Renal cortex interstitium (tissue), 15 donors: ENCODE measurements at places on chromosomes 2 and 18. TPM values are rescaled to one million over a fixed set of nuclear protein-coding genes. Genes with fewer than 3 reads are reported as not detected.

DNA sequence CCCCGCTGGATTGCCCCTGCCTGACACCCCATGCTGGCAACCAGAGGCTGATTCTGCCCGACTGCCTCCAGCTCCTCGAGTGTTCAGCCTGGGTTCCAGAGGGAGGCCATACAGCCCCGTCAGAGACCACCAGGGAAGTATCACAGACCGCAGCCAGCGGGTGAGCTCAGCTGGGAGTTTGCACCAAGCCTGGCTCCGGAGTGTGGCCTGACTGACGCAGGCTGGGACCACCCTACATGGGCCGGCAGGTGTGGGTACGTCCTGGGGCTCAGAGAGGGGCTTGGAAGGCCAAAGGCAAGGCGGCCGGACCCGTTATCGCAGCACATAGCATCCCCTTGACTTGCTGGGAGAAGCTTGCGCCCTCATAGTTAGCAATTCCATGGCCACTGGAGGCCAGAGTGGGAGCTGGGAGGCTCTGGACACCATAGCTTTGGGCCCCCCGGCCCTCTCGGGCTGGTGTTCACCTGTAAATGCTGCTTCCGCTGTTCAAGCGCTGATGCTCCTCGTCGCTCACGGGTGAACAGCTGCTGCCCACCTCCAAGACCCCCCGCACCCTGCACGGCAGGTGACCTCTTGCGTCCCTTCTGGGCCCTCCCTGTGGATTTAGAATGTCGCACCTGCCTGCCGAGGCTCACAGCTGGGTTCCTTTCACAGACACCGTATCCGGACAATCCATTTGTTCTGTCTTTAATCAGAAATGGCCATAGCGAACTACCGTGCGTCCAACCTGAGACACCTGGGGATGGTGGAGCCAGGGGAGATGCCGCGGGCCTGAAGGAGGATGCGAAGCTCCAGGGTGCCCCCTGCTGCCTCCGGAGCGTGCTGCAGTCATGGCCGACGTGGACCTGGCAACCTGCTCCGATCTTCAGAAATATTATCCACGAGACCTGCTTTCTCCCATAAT is 31.2 kb upstream of the SLC66A3 start:
- DNase-seq: no peak

- DNase-seq: no peak
Measured at GRCh38 chr18:50080932-50081560, 113.9 kb downstream of the MYO5B start.

DNA sequence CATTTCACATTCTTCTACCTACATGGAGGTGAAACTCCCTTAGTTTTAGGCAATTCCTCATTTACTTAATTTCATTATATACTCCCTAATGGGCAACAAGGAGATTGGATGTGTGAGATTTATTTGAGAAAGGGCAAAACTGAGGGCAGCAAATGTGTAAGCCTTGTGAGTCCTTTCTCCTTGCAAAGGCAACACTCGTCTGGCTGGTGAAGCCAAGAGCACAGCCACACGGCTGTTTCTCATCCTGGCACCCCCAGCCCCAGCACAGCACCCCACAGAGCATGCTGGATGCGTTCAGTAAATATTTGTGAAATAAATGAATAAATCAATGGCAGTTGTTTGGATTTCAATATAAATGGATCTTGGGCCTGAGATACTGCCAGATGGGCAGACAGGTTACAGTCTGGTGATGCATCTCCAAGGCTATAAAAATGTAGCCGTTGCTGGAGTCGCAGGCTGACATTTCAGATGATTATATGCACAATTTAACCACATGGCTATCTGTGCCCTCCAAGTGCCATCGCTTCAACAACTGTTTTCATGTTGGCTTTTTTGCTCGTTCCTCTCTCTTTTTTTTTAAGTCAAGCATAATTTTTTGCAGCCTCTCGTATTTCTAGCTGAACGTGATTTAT is 154.1 kb upstream of the REV1 start:
- DNase-seq: no peak

DNA sequence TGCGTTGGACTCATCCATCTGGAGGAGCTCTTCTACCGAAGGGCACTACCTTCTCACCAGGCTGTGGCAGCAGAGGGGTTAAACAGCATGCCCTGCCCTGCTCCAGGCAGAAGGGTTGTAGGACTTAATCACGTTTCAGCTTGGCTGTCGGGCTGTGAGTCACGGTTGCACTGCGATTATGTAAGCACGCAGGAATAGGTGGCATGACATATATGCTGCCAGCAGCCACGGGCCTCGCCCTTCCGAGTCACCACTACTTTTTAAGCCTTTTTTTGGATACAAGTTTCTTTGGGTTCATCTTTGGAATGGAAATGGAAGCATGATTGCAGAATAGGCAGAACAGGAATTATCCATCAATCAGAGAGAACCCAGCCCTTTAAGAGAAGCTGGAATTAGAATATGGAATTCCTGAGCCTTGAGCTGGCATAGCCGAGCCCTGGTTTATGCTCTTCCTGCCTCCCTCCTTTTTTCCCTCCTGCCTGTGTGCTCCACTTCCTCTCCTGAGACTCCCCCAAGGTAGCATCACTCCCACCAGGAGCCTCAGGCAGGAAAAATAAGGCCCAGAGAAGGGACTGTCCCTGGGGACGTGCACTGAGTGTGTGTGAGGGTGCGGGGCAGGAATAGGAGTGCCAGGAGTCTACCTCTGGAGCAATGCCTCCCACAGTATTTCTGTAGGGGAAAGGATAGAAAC is 86.8 kb downstream of the SEMA4F start:
- no peak for DNase-seq

- DNase-seq: peak; percentile 42
Measured at GRCh38 chr2:36376319-36376765, 20.8 kb downstream of the CRIM1 start.

DNA sequence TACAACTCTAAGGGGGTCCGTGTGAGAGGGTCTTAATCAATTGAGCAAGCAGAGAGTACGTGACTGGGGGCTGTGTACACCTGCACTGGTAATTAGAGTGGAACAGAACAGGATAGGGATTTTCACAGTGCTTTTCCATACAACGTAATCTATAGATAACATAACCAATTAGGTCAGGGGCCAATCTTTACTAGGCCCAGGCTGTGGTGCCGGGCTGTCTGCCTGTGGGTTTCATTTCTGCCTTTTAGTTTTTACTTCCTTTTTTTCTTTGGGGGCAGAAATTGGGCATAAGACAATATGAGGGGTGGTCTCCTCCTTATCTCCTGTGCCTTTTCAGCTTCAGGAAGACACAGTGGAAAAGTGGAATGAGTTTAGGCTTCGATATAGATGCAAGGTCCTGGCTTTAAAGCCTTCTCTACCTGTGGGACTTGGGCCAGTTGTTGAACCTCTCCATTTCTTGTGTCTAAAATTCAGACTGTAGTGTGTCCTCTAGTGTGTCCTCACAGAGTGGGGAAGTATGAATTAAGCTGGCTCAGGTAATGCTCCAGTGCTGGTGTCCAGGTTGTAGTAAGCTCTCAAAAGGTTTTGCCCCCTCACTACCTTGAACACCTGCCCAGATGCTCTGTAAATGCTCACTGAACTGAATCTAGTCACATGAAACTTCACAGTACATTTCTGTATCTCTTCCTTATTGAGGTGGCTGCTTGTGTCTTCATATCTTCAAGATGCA is 422.8 kb downstream of the SETBP1 start:
- no peak for DNase-seq

DNA sequence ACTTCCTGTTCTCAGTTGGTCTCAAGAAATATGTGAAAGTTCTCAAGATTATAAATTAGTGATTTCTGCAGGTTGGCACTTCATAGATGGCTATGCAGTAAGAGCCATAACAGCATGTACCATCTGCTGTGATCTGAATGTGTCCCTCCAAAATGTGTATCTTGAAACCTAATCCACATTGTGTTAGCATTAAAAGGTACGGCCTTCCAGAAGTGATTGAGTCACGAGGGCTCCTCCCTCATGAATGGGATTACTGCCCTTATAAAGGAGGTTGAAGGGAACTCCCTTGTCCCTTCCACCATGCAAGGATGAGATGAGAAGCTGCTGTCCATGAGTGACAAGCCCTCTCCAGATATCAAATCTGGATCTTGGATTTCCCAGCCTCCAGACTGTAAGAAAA is 45.0 kb downstream of the METTL4 start:
- DNase-seq: no peak

GRCh38 chr18:73778032-73778359 is 369.6 kb downstream of the FBXO15 start:
- DNase-seq: no peak

DNA sequence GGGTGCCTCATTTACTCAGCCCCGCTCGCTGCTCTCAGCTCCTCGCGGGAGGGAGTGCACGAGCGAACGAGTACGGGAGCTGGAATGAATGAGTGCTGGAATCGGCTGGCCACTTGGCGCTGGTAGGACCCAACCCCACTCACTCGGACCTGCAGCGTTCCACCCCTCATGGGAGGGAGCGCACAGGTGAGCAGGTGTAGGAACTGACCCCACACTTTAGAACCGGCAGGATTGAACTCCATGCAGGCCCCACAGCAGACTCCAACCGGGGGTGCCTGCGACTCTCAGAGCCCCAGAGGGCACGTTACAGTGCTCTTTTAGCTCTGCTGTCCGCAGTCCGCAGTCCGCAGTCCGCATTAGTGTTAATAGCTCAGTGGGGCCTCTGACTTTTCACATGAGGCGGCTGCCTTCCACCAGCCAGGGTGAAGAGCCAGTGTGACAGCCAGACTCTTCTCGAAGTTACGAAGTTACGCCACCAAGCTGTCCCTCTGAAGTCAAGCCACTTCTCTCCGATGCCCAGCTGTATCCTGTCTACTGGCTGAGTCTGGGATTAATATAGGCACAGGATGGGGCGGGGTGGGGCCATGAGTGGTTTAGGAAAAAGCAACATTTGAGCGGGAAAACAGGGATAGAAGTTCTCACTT is 102.7 kb upstream of the ARHGAP15 start:
- DNase-seq: no peak

DNA sequence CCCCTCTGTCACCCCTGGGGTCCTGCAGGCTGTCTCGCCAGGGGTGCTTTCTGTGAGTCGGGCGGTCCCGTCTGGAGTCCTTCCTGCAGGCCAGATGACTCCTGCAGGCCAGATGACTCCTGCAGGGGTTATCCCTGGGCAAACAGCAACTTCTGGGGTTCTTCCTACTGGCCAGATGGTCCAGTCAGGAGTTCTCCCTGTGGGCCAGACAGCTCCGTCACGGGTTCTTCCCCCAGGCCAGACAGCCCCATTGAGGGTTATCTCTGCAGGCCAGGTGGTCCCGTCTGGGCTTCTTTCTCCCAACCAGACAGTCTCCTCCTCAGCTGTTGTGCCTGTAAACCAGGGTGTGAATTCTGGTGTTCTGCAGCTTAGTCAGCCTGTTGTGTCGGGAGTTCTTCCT is 27.6 kb downstream of the ADNP2 start:
- no peak for DNase-seq

DNA sequence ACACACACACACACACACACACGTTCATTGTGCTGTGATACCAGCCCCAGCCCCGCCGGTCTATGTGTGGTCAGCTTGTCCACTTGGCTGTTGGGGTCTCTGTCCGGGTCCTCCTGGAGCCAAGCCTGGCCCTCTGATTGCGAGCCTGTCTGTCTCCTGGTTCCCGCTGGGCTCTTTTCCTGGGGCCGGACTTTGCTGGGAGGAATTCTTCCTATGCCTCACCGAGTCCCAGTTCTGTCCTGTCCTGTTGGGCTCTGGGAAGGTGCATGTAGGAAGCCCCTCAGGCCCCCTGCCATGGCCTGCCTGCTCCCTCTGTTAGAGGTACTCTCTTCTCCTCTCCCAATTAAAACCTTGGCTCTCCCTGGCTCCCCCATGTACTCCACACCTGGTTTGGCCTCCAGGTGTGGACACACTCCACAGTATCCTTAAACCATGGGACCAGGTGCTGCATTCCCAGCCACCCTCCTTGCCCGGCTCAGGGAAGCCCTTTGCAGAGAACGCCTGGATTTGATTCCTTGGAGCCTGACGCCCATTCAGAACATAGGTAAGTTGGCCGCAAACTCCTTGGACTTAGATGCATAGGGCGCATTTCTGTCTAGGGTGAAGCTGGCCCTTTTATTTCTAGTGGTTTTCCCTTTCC is 42.3 kb downstream of the CABLES1 start:
- no peak for DNase-seq

Gene ADAM23
- polyA plus RNA-seq: 6.1 TPM

Gene SPATA3
- polyA plus RNA-seq: not detected

Gene GCG
- polyA plus RNA-seq: not detected

Gene EVA1A
- polyA plus RNA-seq: 16.0 TPM

Gene ZSWIM2
- not detected for polyA plus RNA-seq

Gene PASK
- 28.9 TPM for polyA plus RNA-seq
